ENCODE measurements at places on chromosomes 6 and 20.

DNA sequence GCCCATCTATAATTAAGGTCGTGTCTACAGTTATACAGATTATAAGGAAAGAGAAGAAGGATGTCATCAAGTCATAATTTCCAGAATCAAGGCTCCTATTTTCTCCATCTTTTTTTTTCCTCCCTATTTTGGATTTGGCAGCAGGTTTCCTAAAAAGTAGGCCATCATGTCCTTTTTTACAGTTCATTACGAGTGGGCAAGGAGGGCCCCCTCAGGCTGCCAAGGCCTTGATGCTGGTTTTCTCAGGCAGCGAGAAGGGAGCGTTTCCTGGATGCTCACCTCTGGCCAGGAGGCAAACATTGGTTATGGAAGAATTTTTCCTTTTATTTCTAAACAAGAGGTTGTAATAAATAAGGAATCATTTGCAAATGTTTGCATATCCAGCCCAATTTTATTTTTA lies 414.6 kb downstream of the DHX35 start:
- DNase-seq, result no peak

DNA sequence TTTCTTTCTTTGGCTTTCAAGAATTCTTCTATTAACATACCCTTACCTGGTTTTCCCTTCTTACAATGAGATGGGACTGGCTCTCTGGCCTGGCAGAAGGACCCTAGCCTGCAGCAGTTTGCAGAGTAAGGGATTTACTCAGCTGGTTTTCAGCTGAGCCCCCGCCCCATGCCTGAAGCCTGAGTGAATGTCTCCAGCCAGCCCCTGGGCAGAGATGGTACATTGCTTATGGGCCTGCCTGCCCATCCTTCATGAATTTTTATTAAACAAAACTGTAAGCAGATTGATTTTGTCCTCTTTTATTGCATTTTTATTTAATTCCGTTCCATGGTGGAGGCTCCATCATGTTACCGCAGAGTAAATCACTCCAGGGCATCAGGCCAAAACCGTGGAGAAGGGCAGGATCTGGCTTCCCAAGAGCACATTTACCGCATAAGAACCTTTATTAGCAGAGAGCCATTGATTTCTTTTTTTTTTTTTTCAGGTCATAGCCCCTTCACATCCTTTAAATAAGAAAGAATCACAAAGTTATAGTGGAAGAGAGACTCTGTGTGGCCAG lies 316.2 kb downstream of the DHX35 start:
- no peak for DNase-seq

GRCh38 chr6:53647462-53648094 lies 18.0 kb downstream of the KLHL31 start:
- DNase-seq, result no peak

DNA sequence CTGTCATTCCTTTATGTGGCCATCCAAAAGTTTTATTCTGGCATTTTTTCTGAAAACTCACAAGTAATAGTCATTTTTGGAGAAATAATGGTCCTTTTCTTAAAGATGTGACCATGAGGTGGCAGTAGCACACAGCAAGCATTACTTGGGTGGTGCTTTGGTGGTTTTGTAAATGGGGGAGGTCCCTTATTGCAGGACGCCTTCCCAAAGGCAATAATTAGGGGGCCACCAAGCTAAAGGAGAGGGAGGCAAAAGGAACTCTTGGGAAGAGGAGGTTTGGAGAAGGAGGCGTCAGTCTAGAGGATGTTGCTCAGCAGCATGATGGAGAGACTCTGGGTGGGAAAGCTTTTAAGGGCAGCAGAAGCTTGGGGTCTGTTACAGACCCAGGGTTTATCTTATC lies 422.6 kb upstream of the MMS22L start:
- no peak for DNase-seq

- no peak for DNase-seq
Observed at GRCh38 chr6:32088487-32089049, 20.6 kb downstream of the TNXB start.

GRCh38 chr6:37381579-37381978 lies 27.8 kb downstream of the RNF8 start:
- peak; percentile 24 for DNase-seq

- DNase-seq, result no peak
Observed at GRCh38 chr20:40602381-40602780, 86.7 kb downstream of the MAFB start.

DNA sequence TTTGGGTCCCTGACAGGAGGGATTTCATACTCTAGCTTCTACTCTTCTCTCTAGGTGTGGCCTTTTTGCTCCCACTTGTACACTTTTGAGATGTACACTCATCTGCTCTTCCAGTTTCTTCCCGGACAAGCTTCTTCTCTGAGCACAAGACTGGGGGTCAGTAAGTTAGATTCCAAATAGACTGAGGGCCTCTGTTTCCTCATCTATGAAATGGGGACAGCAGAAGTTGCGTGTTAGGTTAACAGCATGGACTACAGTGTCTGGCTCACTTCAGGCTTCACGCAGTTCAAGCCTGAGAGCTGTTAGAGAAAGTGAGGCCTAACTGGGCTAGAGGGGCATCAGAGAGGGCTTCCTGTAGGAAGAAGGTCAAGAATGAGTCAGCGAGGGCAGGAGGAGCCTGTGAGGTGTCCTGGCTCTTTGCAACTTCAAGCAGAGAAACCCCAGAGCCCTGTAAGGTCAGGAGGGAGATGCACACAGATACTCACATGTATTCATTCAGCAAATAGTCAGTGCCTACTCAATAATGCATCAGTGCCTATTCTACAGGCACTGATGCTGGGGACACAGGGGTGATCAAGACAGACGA lies 20.6 kb downstream of the XKR7 start:
- no peak for DNase-seq

- no peak for DNase-seq
Observed at GRCh38 chr20:41696428-41696827, 78.3 kb upstream of the CHD6 start.

DNA sequence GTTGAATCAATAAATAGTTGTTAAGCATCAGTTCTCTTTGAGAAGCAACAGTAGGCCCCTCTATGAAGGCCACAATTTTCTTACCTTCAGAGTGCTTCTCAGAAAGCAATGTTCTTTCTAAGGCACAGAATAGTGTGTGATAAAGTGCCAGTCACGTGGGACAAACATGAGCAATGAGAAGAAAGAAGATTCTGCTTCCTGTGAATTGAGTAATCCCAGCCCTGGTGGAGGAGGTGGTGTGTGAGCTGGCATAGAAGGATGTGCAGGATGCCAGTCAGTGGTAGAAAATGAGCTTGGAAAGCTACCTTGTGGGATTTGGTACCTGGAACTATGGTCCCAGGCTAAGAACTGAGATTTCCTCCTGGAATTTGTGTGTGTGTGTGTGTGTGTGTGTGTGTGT lies 21.7 kb downstream of the KIZ start:
- no peak for DNase-seq

- DNase-seq, result no peak
Observed at GRCh38 chr6:70051197-70052124, 185.1 kb downstream of the COL19A1 start.

- no peak for DNase-seq
Observed at GRCh38 chr6:131588643-131589042, 15.6 kb downstream of the ARG1 start.

GRCh38 chr6:25202504-25202903 lies 76.7 kb upstream of the CARMIL1 start:
- DNase-seq, result no peak

- peak; percentile 64 for DNase-seq
Observed at GRCh38 chr6:5132731-5133130, 47.6 kb downstream of the PPP1R3G start.

DNA sequence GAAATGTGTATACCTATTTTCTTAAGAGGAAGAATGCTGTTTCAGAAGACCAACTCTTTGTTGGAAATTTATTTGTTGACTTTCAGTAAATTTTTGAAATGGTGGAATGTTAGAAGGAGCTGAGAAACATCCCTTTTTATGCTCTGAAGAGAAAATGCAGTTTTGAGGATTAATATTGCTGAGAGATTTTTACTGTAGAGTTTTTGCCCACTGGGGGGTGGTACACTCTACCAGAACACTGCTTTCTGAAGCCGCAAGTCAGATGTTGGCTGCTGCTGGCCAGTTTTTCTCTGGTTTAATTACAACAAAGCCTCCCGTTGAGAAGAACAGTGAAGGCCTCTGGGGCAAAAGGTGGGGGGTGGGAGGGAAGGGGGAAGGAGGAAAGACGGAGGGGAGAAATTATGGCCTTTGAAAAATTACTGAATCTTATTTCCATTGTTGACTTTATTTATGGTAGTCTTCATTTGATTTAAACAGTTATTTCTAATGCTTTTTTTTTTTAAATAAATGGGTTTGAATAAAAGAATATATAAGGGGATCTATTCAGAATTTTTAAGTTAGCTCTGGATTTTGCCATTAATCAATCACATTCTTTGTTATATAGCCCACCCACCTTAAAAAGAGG lies 3.0 kb downstream of the FLRT3 start:
- no peak for DNase-seq

DNA sequence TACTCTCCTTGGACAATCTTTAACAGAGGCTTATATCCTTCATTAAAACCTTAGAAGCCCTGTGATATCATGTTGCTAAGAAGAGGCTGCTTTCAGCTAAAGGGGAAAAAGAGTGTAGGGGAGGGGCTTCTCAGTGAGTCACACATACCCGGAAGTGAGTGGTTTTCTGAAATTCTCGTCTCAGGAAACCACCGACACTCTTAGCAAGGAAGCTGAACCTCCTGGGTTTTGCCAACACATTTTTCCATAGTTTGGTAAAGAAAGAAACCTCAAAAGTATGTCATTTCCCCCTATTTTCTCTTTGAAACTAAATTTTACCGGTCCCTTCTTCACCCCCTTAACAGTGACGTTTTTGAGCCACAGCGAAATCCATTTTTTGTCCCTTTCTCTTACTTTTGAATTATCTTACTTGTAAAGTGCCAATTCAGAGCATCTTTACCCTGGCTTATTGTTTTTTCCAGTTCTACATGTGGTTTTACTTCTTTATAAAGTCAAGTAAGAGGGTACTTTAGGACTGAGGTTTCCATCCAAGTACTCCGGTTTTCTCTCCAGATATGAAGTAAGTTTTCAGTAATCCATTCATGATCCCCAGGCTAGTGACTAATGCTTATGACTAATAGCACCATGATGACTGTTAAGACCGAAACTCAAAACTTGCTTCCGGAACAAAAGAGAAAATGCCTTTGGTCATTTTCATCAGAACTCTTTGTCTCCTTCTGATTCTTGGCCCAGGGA lies 219.3 kb downstream of the ARHGAP18 start:
- peak; percentile 44 for DNase-seq

DNA sequence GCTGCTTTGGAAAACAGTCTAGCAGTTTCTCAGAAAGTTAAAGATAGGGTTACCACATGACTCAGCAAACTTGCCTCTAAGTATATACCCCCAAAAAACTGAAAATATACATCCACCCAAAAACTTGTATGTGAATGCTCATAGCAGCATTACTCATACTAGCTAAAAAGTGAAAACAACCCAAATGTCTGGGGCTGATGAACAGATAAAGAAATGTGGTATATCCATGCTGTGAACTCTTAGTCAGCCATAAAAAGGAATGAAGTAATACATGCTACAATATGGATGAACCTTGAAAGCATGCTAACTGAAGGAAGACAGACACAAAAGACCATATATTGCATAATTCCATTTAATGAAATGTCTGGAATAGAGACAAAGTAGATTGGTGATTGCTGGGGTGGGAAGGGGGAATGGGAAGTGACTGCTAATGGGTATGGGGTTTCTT lies 79.9 kb upstream of the GLP1R start:
- no peak for DNase-seq

GRCh38 chr6:45479834-45480751 lies 102.4 kb upstream of the SUPT3H start:
- DNase-seq, result no peak

GRCh38 chr6:4872841-4873240 lies 96.6 kb downstream of the CDYL start:
- no peak for DNase-seq

DNA sequence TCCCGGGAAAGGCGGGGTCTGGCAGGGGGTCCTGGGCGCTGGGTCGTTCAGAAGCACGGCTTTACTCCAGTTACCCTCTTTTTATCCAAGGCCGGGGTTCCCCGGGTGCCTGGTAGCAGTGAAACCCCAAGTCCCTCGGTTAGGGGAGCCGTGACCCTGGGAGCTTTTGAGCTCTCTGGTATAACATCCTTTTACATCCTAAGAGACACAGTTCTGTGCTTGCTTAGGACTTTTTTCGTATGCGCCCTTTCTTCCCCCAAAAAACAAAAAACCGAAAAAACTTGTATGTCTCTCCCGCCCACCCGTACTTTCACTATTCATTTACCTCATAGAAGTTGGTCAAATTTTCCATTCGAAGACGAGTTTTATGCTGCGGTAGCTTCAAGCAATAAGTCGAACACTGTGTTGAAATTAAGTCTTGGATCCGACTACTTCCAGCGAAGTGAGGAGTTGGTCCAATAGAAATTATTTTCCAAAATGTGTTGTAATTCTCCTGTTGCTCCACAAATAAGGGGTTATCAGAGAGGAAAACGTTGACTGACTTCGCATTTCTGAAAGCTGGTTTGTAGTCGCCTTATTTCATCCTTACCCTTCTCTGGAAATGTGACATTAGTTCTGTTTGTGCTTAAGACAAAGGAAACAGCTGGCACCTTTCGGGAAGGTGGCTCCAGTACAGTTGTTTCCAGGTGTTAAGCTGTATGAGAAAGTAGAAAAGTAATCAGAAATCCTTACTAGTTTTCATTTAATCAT lies 816 bp upstream of the MAN1A1 start:
- peak; percentile 37 for DNase-seq

GRCh38 chr6:3732345-3733141 lies 19.0 kb downstream of the PXDC1 start:
- peak; percentile 60 for DNase-seq

GRCh38 chr20:16520154-16520553 lies 53.1 kb downstream of the KIF16B start:
- no peak for DNase-seq

- peak; percentile 80 for DNase-seq
Observed at GRCh38 chr6:117555882-117556498, 46.3 kb downstream of the GOPC start.

GRCh38 chr20:17558154-17558940 lies 11.5 kb upstream of the DSTN start:
- DNase-seq, result no peak

DNA sequence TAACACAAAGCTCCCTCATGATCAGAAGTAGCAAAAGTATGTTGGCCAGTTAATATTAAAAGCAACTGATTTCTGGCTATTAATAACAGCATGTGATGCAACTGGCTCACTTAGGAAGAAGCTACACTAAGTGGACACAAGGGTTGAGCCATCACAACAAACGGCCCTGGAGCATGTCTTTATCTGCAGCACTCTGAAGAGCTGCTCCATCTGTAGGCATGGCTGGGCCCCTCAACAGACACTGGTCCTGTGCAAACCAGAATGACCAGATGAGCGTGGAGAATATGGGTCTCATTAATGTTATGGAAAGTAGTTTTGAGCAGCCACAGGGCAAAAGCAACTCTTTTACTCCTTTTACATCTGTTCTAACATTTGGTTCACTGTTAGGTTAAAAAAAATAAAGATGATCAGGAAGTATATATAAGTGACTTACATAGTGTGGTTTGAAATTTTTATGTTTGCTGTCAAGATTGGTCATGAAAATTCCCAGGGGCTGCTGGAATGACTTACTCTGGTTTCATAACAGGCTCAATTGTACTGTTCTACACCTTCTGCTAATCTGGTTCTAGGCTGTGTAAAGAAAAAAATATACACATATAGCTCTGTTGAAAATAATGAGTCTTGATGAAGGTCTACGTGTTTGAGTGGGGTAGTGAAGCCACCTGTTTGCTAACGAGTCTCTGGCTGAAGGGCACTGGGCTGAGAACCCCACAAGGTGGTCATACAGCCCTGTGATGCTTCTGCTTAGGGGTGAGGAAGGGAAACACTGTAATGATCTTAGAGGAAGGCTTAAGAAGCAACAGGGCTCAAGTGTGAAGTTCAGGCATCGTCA lies 58.1 kb downstream of the INSM1 start:
- DNase-seq, result no peak

- no peak for DNase-seq
Observed at GRCh38 chr6:133756078-133756695, 132.7 kb upstream of the TCF21 start.

Data from mucosa of descending colon (tissue), 3 donors.